ENCODE measurements at places on chromosomes 3 and 15.

- peak; percentile 33 for DNase-seq
Measured at GRCh38 chr3:187062526-187063177, 76.6 kb downstream of the RPL39L start.

GRCh38 chr15:75045332-75046015 lies 22.1 kb downstream of the PPCDC start:
- DNase-seq = no peak

GRCh38 chr3:126395846-126396513 lies 1.3 kb downstream of the CFAP100 start:
- no peak for DNase-seq

DNA sequence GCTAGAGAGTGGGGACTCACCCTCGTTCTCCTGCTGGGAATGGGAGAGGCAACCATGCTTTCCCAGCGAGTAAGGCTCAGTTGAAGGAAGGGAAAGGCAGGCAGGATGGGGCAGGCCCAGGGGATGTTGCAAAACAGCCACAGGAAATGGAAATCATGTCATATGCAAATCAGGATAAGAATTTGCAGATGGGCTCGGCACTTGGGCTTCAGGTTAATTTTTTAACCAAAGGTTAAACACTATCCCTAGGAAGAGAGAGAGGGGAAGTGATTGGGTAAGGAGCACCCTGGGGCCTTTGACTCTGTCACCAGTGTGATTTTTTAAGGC lies 14.6 kb upstream of the PLA2G4E start:
- peak; percentile 66 for DNase-seq

DNA sequence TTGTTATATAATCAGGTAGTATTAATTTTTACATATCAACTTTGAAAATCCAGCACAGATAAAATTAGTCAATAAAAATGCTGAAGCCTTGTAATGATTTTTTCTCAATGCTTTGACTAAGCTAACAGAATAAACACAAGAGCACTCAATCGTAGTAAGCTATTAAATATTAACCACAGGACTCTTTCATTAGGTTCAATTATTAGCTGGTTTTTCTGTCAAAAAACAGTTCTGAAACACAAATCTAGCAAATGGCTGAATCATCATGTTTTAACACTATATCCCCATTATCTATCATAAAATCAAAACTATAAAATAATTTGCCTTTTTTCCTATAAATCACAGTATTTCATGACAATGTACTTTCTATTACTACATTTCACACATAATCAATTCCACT lies 69.6 kb downstream of the PLOD2 start:
- DNase-seq = no peak

DNA sequence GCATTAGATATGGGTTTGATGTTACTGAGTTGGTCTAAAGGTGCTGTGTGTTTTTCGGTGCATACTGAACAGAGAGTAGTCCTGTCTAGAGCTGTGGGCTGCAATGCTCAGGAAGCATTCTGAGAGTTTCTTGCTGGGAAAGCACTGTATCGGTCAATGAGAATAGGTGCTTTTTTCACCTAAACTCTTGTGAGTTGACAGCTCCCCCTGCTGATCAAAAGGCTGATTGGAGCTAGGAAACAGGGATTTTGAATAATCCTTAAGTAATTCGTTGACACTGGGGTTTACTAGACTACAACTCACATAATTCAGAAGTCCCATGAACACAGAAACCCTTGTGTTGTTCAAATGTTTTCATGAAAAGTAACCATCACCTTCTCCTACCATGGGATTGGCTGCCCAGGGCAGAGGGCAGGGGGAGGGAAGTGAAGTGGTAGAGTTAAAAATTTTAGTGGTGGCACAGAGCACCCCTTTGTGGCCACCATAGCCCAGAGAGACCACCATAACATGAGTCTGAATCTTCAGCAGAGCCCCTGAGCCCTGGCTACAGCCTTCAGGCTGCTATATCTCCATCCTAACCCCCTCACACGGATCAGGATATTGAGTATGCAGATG lies 13.0 kb upstream of the MANF start:
- DNase-seq = no peak

DNA sequence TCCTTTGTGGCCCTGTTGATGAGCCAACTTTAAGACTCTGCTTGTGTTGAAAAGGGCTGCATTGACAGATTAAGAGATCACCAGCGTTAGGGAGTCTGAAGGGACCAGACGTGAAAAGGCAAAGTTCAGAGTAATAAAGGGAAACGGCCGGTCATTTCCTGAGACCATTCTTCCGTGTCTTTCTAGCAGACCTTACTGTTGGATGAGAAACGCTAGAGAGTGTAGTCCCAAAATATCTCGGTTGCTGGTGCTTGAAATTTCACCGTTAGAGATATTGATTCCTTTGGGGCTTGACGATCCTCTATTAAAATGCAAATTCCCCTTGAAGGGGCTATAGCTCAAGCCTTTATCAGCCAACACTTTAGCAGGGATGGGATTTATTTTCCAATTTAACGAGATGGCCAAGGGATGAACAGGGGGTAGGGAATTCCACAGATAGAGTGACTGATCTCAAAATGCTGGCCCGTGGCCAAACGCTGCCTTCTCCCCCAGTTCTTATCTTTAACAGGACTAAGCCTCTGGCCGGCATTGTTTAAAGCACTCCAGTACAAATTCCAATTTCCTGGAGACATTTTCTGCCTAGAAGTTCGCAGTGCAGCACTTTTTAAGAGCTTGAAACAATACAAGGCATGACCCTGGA lies 250.4 kb downstream of the TJP1 start:
- no peak for DNase-seq

GRCh38 chr15:67241132-67241855 lies 13.2 kb downstream of the AAGAB start:
- no peak for DNase-seq

GRCh38 chr3:112687616-112688015 lies 46.7 kb upstream of the CCDC80 start:
- DNase-seq = no peak

GRCh38 chr3:112980080-112980479 lies 5.2 kb upstream of the CD200R1 start:
- DNase-seq = no peak

GRCh38 chr3:190059242-190059590 lies 61.5 kb downstream of the P3H2 start:
- no peak for DNase-seq

- DNase-seq = no peak
Measured at GRCh38 chr15:72532991-72533601, 59.0 kb downstream of the ARIH1 start.

DNA sequence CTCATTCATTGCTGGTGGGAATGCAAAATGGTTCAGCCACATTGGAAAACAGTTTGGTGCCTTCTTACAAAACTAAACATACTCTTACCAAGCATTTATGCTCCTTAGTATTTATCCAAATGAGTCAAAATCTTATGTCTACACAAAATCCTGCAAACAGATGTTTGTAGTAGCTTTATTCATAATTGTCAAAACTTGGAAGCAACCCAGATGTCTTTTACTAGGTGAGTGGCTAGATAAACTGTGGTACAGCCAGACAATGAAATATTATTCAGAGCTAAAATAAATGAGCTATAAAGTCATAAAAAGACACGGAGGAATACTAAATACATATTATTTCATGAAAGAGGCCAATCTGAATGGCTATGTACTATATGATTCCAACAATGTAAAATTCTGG lies 709.5 kb downstream of the NSUN3 start:
- DNase-seq = no peak

- DNase-seq = peak; percentile 93
Measured at GRCh38 chr3:27521179-27521871, 37.1 kb upstream of the SLC4A7 start.

DNA sequence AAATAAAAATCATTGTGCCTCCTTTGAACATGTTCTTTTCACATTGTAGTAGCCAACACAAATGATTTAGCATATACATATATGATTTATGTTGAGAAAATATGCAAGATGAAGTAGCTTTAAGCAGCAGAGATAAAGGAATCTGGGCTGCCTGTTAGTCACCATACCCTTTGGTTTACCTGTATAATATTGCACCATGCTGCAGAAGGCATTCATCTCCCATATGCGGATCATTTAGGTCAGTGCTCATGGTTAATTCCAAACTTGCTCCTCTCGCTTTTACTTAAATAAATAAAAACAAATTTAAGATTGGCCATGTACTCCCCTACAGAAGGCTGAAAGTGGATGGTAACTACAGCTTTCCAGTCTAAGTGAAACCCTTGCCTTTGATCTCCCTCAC lies 86.7 kb upstream of the TBL1XR1 start:
- DNase-seq = no peak

- DNase-seq = peak; percentile 22
Measured at GRCh38 chr3:150889106-150889505, 16.1 kb downstream of the MINDY4B start.

DNA sequence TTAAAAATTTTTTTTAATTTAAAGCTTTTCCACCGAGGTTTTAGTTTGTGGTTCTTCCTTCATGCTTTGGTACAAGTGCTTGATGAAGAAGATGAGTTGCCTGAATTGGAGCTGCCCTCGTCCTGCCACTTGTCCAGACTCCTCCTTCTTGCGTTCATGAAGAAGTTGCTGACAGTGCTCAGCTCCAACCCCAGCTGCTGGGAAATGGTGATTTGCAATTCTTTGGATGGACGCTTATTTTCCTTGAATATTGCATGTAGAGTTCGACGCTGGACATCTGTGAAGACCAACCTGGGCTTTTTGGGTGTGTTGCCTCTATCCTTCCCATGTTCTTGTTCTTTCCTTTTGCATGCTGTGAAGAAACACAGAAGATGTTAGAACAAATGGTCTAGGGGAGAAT lies 32.6 kb downstream of the ONECUT1 start:
- no peak for DNase-seq

DNA sequence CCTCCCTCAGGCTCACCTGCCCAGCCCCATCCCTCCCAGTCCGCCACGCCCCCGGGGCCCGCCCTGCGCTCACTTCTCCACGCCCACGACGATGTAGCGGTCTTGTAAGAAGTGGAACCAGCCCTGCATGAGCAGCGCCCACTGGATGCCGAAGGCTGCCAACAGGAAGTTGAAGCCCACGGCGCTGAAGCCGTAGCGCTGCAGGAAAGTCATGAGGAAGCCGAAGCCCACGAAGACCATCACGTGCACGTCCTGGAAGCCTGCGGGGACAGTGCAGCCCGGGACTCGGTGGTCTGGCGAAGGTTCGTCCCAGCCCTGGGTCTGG lies 9.7 kb downstream of the RHCG start:
- peak; percentile 85 for DNase-seq

GRCh38 chr15:101444015-101444414 lies 45.5 kb downstream of the PCSK6 start:
- DNase-seq = no peak

DNA sequence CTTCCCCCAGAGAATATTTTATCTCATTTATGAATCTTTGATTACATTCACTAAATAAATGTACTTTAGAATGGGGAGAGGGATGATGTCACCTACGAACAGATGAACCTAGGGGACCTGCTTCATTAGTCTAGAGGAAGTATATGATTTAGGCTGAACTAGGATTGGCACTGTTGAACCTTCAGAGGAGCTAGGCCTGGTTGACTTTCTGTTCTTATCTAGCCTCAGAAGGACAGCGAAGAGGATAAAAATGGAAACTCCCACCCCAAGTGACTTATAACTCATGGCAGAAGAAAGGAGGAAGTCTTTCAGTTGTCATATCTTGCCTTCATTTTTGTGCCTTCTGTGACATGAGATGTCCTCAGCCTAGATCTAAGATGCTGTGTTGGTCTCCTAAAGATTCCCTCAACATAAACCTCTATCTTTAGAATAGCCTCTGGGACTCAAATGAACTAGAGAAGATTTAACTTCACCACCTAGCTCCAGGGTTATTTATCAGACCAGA lies 42.6 kb downstream of the POLG start:
- DNase-seq = no peak

GRCh38 chr15:38882221-38882620 lies 317.6 kb upstream of the RASGRP1 start:
- DNase-seq = no peak

GRCh38 chr3:60025096-60026050 lies 975.5 kb upstream of the CFAP20DC start:
- no peak for DNase-seq

DNA sequence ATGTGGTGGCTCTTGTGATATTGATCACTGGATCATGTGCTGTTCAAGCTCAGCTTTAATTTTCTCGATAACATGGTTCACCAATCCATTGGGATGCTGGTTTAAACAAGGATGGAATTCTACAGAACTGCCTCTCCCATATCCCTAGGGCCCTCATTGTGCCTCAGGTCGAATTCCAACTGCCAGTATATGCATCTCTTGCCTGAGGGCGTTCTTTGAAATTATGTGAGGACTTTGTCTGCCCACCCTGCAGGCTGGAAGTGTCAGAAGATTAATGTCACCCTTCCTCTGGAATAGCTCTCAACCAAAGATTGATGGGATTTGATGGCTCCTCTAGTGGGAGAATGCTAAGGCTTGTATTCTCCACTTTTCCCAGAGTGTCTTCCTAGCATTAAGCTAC lies 175.6 kb upstream of the GALNT15 start:
- DNase-seq = no peak

DNA sequence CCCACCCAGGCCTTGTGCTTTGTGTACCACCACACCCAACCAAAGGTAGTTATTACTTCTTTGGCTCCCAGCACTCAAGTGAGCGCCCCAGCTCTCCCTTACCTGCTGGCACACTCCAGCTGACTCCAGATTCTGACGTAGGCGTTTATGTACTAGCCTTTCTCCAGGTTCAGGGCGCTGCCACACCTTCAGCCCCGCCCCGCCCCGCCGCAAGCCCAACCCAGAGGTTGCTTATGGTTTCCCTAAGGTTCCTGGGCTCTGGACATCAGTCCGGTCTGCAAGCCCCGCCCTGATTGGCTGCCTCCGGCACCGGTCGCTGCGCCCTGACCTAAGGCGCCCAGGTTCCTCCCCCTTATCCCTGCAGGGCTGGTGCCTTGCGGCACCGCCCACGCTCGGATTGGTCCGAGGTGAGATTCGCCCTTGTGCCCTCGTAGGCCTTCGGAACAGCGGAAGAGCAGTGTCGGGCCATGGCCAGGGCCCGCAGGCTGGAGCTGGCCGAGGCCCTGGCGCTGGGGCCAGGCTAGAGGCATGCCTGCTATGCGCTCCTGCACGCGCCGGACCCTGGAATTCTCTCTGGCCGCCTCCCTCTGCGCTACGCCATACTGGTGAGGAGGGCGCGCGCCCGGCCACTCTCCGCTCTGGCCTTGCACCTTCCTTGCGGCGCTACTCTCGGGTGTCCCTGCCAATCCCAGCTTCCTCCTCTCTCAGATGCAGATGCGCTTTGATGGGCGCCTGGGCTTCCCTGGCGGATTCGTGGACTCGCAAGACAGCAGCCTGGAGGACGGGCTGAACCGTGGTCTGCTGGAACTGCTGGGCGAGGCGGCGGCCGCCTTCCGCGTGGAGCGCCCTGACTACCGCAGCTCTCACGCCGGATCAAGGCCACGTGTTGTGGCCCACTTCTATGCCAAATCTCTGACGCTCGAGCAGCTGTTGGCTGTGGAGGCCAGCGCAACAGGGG lies 19.8 kb upstream of the NUDT16 start:
- peak; percentile 85 for DNase-seq

DNA sequence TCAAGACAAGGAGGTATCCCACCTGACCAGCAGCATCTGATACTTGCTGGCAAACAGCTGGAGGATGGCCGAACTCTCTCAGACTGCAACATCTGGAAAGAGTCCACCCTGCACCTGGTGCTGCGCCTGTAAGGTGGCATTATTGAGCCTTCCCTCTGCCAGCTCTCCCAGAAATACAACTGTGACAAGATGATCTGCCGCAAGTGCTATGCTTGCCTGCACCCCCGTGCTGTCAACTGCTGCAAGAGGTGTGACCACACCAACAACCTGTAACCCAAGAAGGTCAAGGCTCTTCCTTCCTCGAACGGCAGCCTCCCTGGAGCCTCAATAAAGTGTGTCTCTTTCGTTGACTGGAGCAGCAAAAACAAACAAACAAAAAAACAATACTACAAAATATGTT lies 2.2 kb upstream of the SLC4A7 start:
- no peak for DNase-seq
